ENCODE measurements at places on chromosomes 3 and 15. TPM values are rescaled to one million over a fixed set of nuclear protein-coding genes. Genes with fewer than 3 reads are reported as not detected.

GRCh38 chr3:126684218-126684751 is 19.8 kb upstream of the CHCHD6 start:
- DNase-seq: no peak

CX3CR1 gene
- total RNA-seq: 2.7 TPM

DNA sequence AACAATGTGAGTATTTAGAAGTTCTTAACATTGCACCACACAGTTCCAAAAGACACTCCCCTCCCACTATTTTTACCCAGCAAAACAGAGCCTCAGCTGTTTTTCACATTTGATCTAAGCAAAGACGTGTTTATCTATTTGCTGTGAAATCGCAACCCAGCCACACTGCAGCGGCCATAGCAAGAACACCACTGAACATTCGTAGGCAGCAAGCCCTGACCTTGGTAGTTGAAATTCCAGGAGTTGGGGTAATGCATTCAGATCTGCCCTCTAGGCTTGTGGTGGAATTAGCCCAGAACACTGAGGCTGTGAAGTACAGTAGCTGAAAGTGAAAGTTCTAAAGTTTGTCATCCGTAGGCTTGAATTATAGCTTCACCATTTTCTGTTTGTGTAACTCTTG is 17.1 kb upstream of the SLC24A5 start:
- no peak for DNase-seq

SLC12A1 gene
- not detected for total RNA-seq

- DNase-seq: no peak
These were observed 22.2 kb downstream of the SUCNR1 start for GRCh38 chr3:151895478-151896241.

GRCh38 chr3:156176048-156176447 is 55.7 kb downstream of the KCNAB1 start:
- DNase-seq: no peak

DNA sequence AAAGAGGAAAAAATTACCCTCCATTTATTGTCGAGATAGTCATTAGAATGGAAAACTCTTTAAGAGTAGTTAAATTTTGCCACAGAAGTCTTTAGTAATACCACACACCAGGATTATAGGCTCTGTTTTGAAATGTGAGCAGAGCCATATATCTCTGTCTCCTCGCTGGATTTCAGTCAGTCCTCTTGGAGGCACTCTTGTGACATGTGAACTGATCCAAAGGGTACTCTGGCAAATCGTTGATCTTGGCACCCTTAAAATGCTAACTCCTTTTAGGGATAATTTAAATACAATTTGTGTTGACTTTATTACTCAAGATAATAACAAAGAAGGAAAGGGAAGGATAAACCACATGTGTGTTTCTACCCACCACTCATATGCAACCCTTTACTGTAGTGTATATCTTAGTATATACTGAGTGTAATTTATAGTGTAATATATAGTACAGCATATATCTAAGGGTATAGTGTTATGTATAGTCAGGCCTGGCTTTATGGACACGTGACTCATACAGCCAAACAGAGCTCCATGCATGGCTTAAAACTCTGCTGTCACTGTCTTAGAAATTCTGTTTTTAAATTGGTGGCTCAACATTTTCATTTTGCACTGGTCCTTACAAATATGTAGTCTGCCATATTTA is 12.3 kb upstream of the KPNA4 start:
- no peak for DNase-seq

GRCh38 chr15:38549222-38549621 is 15.4 kb downstream of the RASGRP1 start:
- no peak for DNase-seq

DNA sequence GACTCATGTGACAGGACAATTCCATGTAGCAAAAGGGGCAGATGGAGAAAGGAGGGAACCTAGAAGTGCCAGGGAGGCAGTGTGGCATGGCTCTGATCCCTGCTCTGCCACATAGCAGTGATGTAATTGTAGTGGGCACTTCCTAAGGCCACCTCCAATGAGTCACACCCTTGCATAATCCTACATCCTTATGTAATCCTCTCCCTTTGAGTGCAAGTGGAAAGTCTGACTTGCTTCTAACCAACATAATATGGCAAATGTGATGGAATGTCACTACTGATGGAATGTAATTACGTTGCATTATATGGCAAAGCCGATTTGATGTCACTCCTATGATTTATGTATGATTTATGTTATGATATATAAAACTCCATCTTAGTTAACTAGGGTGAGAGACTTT is 72.9 kb upstream of the ATP2C1 start:
- no peak for DNase-seq

PP2D1 gene
- not detected for total RNA-seq

DNA sequence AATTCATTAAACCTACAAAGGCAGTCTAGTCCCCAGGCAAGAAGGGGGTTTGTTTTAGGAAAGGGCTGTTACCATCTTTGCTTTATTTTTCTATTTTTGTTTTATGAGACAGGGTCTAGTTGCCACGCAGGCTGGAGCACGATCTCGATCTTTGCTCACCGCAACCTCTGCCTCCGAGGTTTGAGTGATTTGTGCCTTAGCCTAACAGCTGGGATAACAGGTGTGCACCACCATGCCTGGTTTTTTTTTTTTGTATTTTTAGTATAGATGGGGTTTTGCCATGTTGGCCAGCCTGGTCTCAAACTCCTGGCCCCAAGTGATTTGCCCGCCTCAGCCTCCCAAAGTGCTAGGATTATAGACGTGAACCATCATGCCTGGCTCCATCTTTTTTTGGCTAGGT is 4.9 kb downstream of the HIGD1A start:
- no peak for DNase-seq

DNA sequence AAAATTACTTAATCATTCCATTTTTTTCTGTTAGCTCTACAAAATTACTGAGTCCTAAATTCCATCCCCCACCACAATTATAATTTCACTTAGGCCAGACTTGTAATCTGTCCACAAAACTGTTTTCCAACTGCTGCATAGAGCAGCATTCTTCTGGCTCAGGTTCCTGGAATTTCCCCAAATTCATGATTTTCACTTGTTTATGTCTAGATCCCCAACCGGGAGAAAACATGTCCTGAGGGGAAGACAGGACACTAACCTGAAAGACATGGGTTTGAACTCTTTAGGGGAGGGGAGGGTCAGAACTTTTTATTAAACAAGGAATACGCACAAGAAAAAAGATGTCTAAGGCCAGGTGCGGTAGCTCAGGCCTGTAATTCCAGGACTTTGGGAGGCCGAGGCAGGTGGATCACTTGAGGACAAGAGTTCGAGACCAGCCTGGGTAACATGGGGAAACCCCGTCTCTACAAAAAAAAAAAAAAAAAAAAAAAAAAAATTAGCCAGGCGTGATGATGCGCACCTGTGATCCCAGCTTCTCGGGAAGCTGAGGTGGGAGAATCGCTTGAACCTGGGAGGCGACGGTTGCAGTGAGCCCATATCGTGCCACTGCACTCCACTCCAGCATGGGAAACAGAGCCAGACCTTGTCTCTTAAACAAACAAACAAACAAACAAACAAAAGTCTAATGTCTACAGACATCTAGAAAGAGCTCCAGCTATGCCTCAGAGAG is 1.5 kb downstream of the ETFA start:
- no peak for DNase-seq
